ENCODE measurements at places on chromosomes 6 and 20.
A peak's percentile ranks its signal among the peaks of the same experiment; 100 is the strongest.

- no peak for DNase-seq
Observed at GRCh38 chr6:107129370-107129925, 14.1 kb upstream of the BEND3 start.

DNA sequence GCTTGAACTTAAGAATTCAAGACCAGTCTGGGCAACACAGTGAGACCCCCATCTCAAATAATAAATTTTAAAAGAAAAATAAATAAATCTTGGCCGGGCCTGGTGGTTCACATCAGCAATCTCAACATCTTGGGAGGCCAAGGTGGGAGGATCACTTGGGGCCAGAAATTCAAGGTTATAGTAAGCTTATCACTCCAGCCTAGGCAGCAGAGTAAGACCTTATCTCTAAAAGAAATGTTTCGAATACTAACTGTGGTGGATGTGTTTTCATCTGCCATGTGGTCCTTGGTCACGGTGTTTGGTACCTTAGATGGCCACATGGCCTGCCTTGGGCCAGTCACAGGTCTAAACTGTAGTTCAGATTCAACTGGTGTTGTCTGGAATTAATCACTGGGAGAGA, 5.8 kb downstream of the UBE2C start:
- no peak for DNase-seq

DNA sequence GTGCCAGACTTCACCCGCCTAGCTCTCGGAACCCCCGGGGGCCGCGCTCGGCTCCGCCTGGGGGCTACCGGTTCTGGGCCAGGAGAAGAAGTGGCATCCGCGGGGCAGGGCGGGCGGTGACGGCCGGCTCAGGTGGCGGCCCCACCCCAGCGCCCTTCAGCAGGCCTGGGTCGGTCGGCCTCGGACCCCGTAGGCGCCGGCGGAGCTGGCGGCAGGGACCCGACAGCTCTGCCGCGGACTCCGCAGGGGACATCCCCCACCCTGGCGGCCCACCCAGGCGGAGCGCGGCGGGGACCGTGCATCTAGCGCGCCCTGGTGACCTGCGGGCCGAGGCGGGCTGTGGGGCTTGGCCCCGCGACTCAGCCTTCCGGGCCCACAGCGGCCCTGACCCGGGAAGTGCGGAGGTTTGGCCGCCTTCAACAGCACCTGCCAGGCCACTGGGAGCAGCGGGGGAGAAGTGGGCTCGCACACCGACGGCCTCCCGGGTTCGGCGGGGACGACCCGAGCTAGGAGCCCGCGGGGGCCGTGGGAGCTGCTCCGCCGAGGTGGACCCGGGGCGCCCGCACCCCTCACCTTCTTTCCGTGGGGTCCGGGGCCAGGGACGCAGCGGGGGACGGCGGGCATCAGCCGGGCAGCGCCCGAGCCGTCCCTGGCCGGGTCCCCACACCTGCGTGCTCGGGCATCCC, 87.1 kb downstream of the TMEM242 start:
- no peak for DNase-seq

GRCh38 chr20:22924949-22925612, 110.0 kb upstream of the SSTR4 start:
- no peak for DNase-seq

DNA sequence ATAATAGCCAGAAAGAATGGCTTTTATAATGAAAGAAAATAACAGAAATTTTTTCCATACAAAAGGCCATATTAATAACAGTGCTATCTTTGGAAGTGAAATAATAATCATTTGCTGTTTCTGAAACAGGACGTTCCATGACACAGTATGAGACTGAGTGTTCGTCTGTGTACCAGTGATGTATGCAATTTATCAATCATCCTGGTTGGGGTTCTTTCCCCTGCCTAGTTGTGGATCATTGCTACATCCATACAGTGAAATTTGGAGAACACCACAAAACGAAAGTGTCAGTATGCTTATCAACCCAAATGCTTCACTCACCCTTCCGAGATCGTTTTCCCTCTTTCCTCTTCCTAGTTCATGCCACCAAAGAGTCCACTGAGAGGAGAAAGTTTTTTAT, 151.4 kb upstream of the PRDM1 start:
- DNase-seq, result no peak

GRCh38 chr20:22489626-22490286, 94.6 kb downstream of the FOXA2 start:
- no peak for DNase-seq

- DNase-seq, result no peak
Observed at GRCh38 chr20:37075932-37076685, 19.7 kb downstream of the RBL1 start.

GRCh38 chr20:58136149-58136484, 92.3 kb downstream of the ANKRD60 start:
- no peak for DNase-seq

GRCh38 chr6:123529843-123530242, 106.9 kb downstream of the TRDN start:
- DNase-seq, result no peak

- no peak for DNase-seq
Observed at GRCh38 chr6:133206942-133207341, 34.2 kb upstream of the EYA4 start.

DNA sequence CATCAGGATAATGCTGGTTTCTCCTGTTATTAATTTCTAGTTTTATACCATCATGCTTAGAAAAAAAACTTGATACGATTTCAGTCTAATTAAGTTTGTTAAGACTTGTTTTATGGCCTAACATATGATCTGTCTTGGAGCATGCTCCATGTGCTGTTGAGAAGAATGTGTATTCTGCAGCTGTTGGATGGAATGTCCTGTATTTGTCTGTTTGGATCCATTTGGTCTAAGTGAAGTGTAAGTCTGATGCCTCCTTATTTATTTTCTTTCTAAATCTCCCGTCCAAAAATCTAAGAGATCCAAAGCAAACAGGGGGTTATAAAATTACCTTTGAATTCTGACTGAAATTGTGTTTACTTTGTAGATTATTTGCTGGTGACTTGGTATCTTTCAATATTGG, 30.0 kb upstream of the PRND start:
- DNase-seq, result no peak

DNA sequence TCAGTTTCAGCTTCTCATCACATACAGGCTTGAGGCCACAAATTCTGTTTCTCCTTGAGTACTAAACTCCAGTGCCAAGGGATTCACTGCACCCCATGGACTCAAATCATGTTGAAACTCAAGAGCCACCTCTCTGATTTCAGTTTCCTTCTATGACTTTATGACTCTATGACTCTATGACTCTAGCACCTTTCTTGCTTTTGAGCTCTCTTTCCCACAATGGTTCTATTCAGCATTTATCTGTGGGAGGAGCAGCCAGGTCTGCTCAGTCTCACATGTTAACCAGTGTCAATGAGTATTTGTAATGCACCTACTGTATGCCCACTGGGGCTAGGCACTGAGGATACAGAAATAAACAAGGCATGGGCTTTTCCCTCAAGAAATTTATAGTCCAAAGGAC, 14.6 kb upstream of the SLC22A2 start:
- DNase-seq, result no peak

- no peak for DNase-seq
Observed at GRCh38 chr20:4041748-4042411, 26.5 kb upstream of the RNF24 start.

DNA sequence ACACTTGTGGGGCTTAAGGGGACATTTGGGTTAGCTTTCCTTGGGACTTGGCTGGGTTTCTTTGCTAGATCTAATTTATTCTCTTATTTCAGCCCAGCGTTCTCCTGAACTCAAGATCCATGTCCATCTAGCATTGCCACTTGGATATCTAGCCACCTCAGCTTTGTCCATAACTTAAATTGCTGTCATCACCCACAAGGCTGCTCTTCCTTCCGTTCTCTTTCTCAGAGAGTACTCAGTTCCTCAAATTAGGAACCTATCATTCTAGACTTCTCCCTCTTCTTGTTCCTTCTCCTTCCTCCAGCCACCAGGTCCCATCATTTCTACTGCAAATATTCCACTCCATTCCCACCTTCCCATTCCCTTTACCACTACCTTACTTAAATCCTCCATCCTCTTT, 4.3 kb downstream of the SMIM26 start:
- DNase-seq, result no peak

DNA sequence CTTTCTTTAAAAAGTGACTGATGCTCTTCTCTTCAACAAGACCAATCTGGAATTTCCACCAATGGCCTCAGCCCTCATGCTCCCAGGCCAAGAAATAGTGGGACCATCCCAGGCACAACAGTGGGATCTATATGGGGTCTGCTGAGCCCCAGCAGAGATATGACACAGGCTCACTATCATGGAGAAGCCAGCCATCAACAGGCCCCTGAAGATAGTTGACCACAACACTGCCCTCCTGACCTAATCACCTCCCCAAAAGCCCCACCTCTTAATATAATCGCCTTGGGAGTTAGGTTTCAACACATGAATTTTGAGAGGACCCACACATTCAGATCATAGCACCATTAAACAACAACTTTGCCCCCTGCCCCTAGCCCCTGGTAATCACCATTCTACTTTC, 16.8 kb upstream of the MCM3 start:
- no peak for DNase-seq

DNA sequence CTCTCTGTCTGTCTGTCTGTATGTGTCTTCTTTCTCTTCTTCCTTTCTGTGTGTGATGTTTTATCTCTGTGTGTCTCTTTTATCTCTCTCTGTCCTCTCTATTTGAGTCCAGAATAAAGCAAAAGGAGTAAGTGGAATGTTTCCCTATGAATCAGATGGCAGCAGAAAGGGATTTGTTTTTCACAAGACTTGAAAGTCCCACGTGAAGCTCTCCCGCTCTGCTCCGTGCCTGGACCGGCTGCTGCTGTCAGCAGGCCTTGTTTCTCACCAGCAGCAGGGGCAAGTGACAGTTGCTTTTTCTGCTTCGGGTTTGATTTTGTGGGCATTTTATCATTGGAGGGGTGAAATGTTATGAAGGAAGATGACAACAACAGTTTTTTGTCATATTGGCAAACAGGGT, 212.7 kb downstream of the PACRG start:
- DNase-seq, result no peak

DNA sequence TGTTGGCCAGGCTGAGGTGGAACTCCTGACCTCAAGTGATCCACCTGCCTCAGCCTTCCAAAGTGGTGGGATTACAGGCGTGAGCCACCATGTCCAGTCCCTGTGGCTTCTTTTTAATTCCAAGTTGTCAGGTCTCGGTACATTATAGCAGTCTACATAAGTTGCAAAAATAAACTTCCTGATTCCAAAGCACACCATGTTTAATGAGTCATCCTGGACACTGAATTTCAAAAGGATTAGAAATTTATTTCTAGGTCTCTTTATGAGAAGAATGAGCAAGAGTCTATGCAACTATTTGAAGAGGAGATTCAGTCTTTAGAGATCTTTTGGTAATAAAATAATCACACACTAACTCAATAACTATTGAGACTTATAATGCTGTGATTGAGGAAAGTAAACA, 63.9 kb upstream of the MCHR2 start:
- DNase-seq, result no peak

DNA sequence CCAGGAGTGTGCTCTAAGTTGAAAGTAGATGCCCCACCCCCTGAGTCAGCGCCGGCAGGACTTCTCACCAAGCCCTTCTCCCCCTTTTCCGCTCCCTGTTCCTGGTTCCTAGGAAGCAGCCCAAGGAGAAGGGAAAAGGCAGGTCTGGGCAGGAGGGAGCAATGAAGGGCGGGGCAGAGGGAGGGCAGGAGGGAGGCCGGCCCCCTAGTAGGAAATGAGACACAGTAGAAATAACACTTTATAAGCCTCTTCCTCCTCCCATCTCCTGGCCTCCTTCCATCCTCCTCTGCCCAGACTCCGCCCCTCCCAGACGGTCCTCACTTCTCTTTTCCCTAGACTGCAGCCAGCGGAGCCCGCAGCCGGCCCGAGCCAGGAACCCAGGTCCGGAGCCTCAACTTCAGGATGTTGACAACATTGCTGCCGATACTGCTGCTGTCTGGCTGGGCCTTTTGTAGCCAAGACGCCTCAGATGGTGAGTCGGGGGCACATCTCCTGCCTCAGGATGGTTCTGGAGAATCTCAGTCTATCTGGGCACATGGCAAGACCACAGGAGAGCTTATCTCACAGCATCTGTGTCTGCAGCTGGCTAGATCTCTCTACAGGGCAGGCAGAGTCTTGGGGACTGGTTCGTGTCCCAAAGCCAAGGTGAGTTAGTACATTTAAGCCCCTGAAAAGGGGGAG, at the start of gene PROCR:
TSS of gene PROCR (plus strand) at position 320 of the 681 bp plus-strand sequence. CDS start at position 403, 83 bp downstream.
- no peak for DNase-seq

DNA sequence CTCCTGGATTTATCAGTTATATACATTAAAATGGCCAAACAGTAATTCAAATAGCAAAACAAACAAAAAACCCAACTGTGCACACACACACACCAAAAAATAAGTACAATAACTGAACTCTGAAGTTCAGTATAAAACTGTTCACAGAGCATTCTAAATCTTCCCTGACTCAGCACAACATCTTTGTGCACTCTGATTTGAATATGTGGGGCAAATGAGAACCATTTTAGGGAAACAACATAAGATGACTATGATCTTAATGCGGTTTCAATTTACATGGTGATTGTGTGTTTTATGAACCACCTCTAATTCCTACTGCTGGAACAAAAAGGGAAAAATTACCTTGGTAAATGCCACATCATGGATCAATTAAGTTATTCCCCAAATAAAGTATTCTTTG, 41.7 kb downstream of the PLAGL1 start:
- no peak for DNase-seq

DNA sequence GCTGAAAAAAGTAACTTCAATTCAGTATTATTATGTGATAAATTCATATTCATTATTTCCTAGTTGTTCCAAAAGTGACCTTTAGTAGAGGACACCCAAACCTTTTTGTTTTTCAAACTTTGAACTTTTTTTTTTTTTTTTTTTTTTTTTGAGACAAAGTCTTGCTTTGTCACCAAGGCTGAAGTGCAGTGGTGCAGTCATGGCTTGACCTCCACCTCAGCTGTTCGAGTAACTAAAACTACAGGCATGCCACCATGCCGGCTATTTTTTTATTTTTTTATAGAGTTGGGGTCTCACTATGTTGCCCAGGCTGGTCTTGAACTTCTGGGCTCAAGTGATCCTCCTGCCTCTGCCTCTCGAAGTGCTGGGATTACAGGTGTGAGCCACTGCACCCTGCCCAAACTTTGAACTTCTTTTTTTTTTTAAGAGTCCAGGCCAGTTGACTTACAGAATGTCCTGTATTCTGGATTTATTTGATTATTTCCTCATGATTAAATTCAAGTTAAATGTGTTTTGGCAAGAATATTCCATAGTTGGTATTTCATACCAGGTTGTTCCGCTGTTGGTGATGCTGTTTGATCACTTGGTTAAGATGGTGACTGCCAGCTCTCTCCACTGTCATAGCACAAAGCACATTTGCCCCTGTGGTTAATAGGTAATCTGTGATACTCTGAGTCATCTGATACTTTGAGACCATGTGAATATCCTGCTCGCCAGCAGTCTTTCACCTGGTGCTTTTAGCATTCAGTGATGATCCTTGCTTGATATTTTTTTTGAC, 48.0 kb downstream of the VAPB start:
- DNase-seq, result peak; percentile 45

GRCh38 chr20:58875111-58875510, 22.6 kb downstream of the GNAS start:
- DNase-seq, result no peak

DNA sequence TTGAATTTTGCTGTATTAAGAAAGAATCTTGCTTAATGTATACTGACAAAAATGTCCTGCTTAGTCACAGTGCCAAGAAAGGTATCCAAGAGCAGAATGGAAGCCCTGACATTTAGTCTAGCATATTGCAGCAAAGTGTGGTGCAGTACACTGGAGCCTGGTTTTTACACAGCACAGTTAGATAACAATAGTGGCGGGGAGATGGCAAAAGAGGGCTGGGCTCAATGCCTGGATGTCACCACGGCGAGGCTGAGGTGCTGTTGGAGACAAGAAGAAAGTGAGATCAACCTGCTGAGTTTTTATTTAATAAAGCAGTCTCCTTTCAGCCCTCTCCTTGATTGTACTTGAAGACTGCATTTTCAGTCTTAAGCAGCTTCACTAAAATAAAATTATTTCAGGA, 426.0 kb downstream of the LMBRD1 start:
- DNase-seq, result no peak

Measured in NCI-H2107 (cell line).